DMS79 treated with DMSO at 0.1 percent for 48 hours (cell line): ENCODE measurements at places on chromosomes 2 and 18.
A peak's percentile ranks its signal among the peaks of the same experiment; 100 is the strongest.

- no peak for DNase-seq
Observed at GRCh38 chr2:226792155-226792881, 7.3 kb downstream of the IRS1 start.

- DNase-seq = no peak
Observed at GRCh38 chr18:42509750-42510415, 554.8 kb downstream of the PIK3C3 start.

- no peak for DNase-seq
Observed at GRCh38 chr2:42168459-42169099, 574 bp upstream of the EML4 start.

DNA sequence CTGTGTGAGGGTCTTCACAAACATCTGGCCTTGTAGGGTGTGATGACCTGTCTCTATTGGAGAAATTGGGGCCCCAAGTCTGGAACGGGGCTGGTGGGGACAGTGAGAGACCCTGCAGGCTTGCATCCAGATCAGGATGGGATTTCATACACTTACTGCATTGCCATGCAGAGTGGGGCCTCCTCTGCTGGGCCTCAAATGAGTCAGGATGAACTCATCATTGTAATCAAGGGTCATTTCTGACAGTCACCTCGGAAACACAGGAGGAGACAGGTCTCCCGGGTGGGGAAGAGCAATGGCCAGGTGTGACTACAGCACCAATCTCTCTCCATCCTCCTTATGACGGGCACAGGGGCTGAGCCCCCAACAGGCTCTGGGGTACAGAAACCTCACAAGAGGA is 48.1 kb upstream of the GALR1 start:
- no peak for DNase-seq

DNA sequence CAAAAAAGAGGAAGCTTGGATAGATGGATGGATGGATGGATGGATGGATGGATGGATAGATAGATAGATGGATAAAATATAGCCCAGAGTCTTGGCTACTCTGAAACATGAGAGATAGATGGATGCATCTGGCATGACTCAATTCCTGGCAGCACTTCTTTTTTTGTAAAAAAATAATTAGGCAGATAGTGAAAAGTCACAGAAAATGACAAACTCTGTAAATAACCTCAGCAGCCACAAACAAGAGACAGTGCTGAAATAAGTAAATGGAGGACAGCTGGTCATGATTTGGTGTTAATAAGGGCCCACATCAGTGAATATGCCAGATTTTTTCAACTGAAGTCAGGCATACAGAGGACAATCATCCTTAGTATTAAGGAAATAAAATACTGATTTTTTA is 585.0 kb upstream of the GCFC2 start:
- no peak for DNase-seq

DNA sequence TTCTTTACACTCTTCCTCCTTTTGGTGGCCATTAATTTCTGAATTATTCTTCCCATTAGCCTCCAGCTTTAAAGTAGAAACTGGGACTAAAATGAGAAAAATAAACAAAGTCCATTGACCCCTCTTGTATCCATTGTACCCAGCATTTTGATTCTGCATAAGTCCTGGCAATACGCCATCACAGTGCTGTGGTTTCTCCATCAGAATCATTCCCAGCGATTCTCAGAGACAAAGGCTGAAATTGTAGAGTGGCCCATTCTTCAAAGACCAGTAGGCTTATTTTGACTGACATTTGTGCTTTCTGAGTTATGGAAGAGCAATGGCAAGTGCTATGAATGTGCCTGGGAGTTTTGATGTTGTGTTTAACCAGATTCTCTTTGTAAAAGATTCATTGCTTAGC is 199.3 kb upstream of the GALNT5 start:
- DNase-seq = no peak

DNA sequence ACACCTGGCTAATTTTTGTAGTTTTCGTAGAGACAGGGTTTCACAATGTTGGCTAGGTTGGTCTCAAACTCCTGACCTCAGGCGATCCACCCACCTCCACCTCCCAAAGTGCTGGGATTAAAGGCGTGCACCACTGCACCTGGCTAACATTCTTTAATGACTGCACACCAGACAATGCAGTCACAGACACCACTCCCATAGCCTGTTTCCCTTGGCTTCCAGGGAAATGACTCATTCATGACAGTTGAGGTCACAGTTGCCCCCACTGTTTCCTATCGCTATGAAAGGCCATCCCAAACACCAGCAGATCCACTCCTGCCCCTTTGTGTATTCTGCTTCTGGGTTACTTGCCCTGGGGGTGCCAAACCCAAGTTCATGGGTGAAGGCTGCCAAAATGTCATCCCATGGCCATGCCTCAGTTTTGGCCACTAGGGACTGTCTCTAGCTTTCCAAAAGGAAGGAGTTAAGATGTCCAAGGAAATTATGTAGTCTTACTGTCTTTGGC is 8.7 kb downstream of the CHMP1B start:
- no peak for DNase-seq

DNA sequence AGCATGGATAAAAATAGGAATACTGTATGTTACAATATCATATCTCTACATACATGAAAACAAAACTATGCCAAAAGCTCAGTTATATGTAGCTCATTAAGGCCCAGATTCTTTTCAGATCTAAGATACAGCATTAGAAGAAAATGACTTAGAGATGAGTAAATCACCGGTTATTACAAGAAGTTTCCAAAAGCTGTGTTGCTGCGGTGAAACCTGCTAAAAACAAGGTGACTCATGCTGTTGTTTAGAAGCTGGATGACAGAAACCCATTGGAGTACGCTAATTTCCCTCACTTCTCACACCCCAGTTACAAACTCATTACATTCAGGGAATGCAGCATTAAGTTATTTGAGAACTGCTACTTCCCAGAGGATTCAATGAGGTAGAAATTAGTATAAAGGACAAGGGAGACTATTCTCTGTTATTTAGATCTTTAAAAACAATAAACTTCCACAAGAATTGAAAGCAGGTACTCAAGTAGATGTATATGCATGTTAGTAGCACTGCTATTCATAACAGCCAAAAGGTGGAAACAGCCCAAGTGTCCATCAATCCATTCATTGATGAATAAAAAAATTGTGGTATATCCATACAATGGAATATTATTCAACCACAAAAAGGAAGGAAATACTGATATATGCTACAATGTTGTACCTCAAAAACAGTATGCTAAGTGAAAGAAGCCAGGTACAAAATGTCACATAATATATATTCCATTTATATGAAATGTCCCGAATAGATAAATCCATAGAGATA is 32.6 kb downstream of the RBKS start:
- no peak for DNase-seq

DNA sequence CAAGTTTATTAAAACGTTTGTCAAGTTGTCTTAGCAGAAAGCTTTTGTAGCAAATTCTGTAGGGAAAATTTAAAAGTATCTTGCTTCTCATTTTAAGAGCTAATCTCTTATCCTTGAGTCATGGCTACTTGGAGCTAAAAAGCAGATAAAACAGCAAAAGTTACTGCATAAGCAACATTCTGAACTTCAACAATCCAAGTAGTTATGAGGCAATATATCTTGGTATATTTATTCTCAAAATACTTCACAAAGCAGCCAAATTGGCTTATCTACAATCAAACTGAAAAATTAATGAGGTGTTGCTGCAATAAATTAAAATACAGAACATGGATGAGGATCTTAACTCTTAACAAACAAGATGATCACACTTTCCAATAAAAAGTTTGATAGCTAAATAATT is 306.5 kb downstream of the PIEZO2 start:
- no peak for DNase-seq

DNA sequence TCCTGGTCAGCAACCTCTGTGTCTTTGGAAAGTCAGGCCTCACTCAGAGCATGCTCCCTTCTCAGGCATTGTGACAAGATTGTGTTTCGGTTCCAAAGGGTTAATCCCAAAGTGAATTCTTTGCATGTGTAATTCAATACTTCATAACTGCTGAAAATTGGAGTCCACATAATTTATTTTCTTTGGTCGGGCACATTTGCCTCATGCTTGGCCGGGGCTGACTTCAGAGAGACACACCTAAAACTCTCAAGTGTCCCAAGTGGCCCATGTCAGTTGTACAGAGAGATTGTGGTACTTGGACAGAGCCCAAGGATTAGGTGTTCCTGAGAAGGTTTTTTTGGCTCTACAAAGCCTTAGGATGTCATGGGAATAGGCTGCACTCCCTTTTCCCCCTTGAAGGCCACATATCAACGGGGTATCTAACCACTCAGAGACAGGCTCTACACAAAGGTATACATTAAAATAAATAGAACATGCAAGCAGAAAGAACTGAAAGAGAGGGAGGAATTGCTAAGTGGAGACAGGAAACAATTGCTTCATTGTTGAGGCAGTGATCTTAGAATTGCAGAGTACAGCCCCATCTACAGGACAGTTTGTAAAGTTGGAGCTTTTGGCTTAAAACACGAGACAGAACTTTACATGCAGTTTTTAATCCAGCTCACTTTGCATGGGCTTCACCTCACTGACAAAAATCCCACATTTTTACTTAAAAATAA is 1232.3 kb upstream of the ZEB2 start:
- DNase-seq = peak; percentile 78

DNA sequence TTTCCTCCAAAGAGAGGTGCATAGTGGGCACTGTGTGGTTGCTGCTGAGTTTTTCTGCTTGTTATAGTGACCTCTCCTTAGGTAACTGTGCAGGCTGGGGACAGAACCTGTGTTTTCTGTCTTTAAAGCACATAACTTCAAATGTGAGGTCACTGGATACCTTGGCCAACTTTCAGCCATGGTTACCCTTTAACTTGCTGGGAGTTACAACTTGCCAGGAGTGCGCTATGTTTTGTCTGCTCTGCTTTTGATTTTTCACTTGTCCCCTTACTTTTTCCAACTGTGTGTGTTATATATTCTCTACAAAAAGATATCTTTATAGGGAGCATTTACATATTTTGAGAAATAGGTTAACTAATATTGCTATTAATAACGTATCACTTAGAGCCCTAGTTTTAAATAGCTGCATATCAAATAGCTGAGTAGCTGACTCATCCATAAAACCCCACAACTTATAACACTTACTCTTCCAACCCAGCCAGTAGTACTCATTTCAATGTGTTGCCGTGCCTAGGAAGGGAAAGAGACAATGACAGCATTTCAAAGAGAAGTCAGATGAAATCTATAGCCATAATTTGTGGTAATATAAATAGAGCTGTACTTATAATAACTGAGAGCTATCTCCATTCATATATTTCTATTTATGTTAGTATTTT is 51.6 kb downstream of the DPP4 start:
- no peak for DNase-seq

- peak; percentile 20 for DNase-seq
Observed at GRCh38 chr18:36464126-36464651, 166.7 kb downstream of the FHOD3 start.

- DNase-seq = no peak
Observed at GRCh38 chr18:31232013-31232412, 69.4 kb upstream of the DSC1 start.

DNA sequence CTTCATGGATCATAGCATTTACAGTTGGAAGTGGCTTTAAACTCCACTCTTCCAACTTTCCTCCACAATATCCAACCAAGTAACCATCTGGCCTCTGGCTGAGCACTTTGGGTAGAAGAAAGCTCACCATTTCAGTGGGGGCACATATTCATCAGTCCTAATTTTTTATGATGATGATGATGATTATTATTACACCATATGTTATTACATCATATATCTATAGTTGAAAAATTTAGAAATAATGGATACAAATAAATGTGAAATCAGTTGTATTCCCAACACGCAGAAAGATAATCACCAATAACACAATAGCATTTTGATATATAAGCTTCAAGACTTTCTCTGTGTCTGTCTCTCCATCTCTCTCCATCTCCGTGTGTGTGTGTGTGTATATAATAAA is 26.6 kb upstream of the ZCCHC2 start:
- DNase-seq = no peak

- DNase-seq = no peak
Observed at GRCh38 chr2:37656512-37657423, 14.7 kb downstream of the CDC42EP3 start.

- DNase-seq = no peak
Observed at GRCh38 chr2:233430081-233430480, 75.8 kb downstream of the DGKD start.

DNA sequence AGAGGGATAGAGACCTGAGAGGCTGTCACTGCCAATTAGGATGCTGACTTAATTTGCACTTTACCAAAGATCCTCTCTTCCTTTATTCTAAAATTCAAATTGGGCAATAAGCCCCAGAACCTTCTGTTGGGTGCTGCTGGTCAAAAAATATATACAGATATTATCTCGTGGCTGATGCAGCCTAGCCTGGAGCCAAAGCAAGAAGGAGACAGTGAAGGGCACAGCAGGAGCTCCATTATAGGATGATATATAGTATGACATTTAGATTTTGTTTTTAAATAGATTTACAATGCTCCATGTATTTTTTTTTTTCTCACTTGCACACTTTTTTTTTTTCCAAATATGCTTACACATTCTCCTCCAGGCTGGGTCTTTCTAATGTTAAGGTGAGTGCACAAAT is 579.3 kb downstream of the PIK3C3 start:
- DNase-seq = no peak

DNA sequence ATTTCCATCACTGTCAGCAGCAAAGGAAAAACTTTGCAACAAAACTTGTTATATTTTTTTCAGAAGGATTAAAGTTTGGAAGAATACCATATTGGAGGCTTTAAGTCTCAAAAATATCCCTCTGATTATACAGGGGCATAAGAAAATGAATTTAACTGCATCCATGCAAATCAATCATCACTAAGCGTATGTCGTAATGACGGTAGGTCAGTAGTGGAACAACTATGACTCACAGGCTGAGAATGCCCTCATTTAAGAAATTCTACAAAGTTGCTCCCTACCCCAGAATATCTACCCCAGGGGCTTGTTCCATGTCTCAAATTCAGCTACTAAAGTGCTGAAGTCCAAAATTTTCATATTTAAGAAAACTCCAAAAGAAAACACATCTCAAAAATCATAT is 12.5 kb upstream of the NAB1 start:
- DNase-seq = no peak

DNA sequence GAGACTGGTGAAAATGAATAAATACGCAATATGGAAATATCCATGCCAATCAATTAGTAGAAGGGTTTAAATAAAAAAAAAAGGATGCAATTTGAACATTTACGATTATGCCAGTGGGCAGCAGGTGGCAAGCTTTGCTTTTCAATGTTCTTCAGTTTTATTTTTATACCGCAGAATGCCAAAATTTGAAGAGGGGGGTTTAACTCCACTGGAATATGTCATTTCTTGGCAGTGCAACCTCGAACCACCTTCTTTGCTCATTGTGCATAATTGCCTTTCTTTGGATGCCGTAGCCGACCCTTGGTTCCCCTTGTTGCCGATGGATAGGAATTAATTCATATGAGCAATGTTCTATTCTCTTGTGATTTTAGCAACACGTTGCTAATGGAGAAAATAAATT is 88.0 kb downstream of the LTBP1 start:
- DNase-seq = no peak
